ENCODE measurements at places on chromosomes 11 and 22.

GRCh38 chr22:19798891-19799293 lies 38.3 kb downstream of the TBX1 start:
- DNase-seq = no peak

DNA sequence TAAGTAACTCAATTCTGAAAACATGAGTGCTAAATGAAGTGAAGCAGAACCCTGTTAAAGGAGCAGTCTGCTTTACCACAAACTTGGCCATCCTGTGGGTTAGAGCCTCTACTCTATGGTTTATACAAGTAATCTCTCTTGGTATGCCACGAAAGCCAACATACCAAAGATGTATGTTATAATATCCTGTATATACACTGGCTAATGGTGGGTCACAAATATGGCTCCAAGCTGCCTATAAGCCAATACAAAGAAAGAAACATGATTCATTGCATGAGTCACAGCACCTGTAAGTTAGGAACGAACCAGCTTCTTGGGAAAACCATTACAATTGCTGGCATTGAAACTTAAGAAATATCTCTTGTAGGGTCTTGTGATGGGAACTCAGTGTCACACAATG lies 16.1 kb downstream of the XRRA1 start:
- DNase-seq = no peak

GRCh38 chr11:6576471-6577373 lies 26.7 kb downstream of the RRP8 start:
- peak; percentile 44 for DNase-seq

- no peak for DNase-seq
These were observed 16.7 kb upstream of the MYEOV start for GRCh38 chr11:69277074-69277809.

GRCh38 chr11:26580929-26581328 lies 8.9 kb upstream of the MUC15 start:
- no peak for DNase-seq

DNA sequence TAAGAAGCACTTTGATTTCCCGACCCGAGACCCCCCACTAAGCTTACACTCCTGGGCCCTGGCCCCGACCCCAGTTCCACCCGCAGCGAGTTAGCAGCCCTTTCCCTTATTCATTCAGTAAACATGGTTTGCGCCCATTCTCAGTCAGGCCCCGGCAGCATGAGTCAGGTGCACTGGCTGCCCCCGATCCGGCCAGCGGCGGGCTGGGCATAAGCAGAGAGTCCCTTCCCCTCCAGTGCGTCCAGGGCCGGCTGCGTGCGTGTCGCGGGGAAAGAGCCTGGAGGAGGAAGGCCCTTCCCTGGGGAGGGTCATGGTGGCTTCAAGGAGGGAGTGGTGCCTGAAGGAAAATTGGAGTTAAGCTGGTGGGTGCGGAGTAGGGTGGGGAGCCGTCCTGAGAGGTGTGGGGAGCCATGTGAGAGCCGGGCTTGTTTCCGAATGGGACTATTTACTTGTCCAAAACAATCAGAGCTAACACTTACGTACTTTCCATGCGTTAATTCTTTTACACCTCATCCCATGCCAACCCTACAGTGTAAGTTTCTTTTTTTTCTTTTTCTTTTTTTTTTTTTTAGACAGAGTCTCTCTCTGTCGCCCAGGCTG lies 657 bp downstream of the IGHMBP2 start:
- peak; percentile 20 for DNase-seq

GRCh38 chr11:69003301-69003865 lies 9.7 kb downstream of the MRGPRF start:
- DNase-seq = no peak

DNA sequence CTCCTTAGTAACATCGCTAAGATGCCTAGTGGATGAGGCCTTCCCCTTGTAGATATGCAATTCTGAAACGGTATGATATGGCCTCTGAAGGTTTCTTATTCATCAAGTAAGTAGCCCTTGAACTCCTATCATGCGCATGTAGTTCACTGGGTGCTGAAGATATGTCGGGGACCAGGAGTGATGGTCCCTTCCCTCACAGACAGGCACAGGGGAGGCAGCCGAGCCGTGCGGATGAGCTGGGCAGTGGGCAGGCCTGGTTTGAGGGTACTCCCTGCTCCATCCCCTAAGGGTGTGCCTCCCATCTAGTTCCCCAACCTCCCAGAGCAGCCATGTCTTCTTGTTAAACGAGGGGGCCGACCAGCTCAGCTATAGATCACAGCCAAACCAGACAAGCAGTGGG lies 40.1 kb downstream of the TP53I11 start:
- DNase-seq = no peak
